Activated CD8-positive, alpha-beta memory T cell treated with anti-CD3 and anti-CD28 coated beads for 36 hours (primary cell): ENCODE measurements at places on chromosomes 2 and 18. TPM values are rescaled to one million over a fixed set of nuclear protein-coding genes. Genes with fewer than 3 reads are reported as not detected.

SERPINB10 gene
- total RNA-seq, result not detected

DSC2 gene
- not detected for total RNA-seq

CYP1B1 gene
- 6.9 TPM for total RNA-seq

CDK15 gene
- not detected for total RNA-seq

WDR43 gene
- 175 TPM for total RNA-seq
